Astrocyte (in vitro differentiated cells and primary cell): ENCODE measurements at places on chromosomes 5 and 9.

GRCh38 chr9:10050016-10050415 is 562.8 kb downstream of the PTPRD start:
- DNase-seq, result peak; percentile 4

GRCh38 chr9:35529161-35529823 is 39.4 kb downstream of the RUSC2 start:
- no peak for DNase-seq

DNA sequence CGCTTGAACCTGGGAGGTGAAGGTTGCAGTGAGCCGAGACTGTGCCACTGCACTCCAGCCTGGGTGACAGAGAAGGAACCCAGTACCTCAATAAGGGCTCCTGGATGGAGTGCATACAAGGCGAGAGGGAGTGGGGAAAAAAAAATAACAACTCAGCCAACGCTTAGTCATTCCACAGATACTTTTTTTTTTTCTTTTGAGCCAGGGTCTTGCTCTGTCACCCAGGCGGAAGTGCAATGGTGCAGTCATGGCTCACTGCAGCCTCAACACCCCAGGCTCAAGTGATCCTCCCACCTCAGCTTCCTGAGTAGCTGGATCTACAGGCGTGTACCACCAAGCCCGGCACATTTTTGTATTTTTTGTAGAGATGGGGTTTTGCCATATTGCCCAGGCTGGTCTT is 59.5 kb upstream of the GGTA1 start:
- DNase-seq, result peak; percentile 65

DNA sequence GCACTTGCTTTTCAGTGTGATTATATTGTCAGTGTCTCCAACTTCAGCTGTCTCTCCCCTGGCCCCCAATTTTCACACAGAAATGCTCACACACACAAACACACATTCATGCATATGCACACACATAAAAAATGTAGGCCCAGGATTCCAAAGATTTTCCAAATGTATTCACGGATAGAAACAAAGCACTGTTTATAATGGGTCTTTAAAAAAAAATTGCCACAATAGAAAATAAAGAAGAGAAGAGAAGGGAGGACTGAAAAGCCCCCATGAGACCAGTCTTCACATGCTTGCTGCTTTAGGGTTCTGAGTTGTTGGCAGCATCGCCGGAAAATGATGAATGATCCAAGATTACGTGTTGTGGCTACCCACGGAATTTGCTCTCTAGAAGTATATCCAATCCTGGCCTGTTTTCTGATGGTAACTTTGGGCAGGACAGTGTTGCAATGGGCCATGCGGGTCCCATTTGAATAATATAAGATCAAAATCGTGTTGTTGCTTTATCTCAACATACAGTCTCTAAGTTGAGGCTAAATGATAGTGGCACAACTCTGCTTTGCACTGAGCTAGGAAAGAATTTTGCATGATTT is 36.2 kb upstream of the ACO1 start:
- DNase-seq, result peak; percentile 33
